ENCODE measurements at places on chromosomes 5 and 9.
A peak's percentile ranks its signal among the peaks of the same experiment; 100 is the strongest.

- DNase-seq = no peak
Measured at GRCh38 chr5:41681840-41682239, 171.4 kb upstream of the PLCXD3 start.

GRCh38 chr9:7284517-7284916 lies 515.1 kb downstream of the DMAC1 start:
- no peak for DNase-seq

- DNase-seq = peak; percentile 56
Measured at GRCh38 chr9:34675048-34675714, 12.7 kb upstream of the CCL27 start.

DNA sequence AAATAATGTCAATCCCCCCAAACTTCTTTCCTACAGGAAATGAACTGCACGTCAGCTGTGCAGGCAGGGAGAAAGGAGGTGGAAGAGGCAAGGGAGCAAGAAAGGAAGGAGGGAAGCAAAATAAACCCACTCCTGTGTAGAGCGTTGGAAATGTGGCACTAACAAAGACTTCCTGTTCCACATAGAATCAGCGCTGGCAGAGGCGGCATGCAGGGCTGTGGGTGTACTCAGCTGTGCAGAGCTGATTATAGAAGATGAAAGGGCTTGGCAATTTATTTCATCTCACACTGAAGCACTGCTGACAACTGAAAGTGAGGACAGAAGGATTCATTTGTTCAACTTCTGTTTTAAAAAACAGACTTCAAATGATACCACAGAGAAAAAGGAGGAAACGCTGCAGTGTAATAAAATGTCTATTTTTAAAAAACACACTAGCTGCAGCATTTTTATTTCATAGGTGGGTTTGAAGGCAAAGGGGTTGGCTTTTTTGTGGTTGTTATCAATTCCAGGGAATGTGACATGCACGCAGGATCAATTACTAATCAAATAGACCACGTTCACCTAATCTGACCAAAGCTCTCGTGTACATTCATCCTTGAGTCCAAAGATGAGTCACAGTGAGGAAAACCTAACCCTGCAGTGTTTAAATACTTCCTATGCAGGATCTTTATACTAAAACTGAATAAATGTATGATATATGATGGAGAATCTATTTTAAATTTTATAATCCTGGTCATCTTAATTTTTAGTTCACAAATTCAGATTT lies 583.5 kb downstream of the ZNF608 start:
- no peak for DNase-seq

DNA sequence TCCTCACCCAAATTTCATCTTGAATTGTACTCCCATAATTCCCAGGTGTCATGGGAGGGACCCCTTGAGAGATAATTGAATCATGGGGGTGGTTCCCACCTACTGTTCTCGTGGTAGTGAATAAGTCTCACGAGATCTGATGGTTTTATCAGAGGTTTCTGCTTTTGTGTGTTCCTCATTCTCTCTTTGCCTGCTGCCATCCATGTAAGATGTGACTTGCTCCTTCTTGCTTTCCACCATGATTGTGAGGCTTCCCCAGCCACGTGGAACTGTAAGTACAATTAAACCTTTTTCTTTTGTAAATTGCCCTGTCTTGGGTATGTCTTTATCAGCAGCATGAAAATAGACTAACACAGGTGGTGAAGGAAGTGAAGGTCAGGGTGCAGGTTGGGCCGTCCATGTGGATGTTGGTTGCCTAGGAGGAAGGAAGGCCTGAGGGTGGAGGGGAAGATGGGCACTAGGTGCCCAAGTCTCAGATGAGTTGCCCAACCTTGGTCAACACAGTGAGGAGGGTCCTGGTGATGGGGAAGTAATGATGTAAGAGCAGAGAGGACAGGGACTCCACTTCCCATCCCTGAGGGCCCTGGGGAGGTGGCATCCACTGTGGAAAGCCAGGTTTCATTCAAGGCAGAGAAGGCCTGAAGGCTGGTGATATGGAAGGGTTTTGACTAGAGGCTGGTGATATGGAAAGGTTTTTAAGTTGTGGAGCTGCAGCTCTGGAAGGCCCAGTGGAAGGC lies 92.6 kb downstream of the HSPA4 start:
- DNase-seq = no peak

GRCh38 chr5:61673007-61673735 lies 341.1 kb downstream of the ZSWIM6 start:
- DNase-seq = no peak

All from CD14-positive monocyte (primary cell).